ENCODE measurements at places on chromosomes 13 and 19.

- no peak for DNase-seq
Measured at GRCh38 chr13:108816375-108816774, 187.0 kb downstream of the MYO16 start.

DNA sequence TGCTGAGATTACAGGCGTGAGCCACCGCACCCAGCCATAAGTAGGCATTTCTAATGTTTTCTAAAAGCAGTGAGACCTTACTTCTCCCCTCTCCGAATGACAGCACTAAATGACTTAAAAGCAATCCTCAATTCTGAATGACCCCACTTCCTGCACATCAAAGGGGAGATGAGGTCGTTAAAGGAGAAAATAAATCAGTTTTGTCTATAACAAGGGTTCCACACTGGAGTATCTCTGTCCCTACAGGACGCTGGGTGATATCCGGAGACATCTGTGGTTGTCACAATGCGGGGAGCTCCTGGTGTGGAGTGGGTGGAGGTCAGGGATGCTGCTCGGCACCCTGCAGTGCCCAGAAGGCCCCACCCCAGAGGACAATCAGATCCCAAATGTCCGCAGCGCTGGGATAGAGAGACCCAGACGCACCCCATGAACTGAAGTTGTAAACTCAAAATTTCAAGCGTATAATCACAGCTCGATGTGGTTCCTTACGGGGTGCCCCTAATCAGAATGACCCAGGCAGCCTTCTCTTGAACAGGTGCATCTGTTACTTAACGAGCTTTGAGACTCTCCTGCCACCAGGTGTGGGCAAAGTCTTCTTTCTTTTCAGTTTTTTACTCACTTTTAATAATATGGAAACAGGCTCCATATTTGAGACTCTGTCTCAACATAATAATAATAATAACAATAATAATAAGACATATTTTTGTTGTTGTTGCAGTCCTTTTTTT, 2.9 kb downstream of the GNG7 start:
- peak; percentile 65 for DNase-seq

- DNase-seq: no peak
Measured at GRCh38 chr19:38059897-38060296, 152.9 kb downstream of the SIPA1L3 start.

GRCh38 chr13:112603641-112604225, 15.8 kb upstream of the TUBGCP3 start:
- no peak for DNase-seq

DNA sequence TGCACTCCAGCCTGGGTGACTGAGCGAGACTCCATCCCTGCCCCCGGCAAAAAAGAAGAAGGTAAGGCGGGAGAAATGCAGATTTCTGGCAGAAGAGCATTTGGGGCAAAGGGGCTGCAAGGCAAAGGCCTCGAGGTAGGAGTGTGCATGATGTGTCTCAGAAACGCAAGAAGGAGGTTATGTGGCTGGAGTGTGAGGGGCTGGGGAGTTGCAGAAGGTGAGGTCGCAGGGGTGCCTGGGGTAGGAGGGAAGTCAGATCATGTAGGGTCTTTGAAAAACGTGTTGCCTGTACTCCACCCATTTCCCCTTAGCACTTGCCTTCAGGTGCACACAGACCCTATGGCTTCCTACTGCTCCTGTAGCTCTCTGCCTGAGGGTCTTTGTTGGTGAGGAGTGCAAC, 29.9 kb downstream of the KCTD15 start:
- no peak for DNase-seq

- DNase-seq: peak; percentile 74
Measured at GRCh38 chr19:11377237-11377636, 2.8 kb downstream of the SWSAP1 start.

- DNase-seq: no peak
Measured at GRCh38 chr13:23822252-23822824, 66.9 kb downstream of the MIPEP start.

GRCh38 chr13:77760893-77761292, 63.4 kb downstream of the SLAIN1 start:
- no peak for DNase-seq

DNA sequence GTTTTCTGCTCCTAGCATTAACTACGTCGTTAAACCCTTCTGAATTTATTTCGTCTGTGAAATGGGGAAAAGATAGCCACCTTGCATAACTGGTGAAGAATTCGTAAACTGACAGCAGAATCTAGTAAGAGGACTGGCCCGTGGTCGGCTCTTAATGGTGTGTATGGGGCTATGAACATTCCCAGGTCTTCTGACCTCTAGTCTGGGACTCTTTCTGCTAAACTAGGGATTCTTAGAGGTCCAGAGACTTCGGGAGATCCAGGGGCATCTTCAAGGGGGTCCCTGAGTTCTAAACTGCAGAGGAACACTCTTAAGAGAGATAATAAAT, 231.1 kb upstream of the SERP2 start:
- DNase-seq: no peak

DNA sequence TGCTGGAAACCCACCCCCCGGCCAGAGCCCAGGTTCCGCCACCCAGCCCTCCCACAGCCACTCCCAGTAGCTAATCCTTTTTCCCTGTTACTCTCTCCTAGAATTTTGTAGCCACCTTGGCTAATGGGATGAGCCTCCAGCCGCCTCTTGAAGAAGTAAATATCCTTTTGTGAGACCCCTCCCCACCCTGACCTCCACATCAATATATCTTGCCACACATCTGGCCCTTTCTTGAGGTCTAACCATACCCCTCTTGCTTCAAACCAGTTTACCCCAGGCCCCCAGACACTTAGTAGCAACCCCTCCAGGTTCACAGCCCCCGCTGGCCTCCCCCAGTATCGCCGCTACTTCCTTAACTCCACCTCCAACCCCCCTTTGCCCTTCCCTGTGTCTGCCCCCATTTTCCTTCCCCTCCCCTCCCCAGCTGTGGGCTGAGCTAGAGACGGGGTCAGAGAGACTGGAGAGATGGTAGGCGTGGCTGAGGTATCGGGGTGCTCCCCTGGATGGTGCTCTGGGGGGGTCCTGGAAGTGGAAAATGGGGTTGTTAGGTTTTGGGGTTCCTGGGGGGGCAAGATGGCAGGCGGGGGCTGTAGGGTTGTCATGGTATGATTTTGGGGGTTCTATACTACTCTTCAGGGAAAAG, 2.8 kb downstream of the PRMT1 start:
- DNase-seq: no peak

DNA sequence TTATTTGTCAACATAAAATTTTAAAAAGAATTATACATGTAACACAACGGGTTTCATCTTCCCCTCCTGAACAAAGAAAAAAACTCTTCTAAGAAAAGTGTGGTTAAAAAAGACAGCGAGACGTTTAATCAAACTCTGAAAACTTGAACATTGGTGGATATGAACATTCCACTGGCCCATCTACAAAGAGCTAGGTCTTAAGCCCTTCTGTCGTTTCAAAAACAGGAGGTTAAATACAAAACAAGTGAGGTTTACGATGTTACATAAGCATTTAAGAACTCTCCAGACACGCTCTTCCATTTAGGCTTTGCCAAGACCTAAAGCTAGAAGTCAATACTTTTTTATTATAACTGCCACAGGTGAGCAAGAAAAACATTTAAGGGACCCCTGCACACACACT, 9.4 kb upstream of the DOCK9 start:
- no peak for DNase-seq

DNA sequence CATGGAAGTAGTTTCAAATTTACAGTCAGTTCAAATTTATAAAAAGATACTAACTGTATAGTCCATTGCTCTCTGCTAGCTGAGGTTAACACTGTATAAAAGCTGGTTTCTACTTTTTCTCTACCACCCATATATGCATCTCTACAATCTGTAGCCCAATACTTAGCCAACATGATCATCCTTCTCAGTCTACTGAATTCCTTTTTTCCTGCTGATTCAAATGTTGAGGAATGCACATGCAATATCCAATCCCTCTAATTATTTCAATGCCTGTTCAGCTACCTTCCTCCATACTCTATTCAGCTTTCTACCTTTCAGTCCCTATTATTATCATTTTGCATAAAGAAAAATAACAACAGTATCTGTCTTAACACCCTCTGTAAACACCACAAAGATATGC, 15.6 kb downstream of the KPNA3 start:
- no peak for DNase-seq

DNA sequence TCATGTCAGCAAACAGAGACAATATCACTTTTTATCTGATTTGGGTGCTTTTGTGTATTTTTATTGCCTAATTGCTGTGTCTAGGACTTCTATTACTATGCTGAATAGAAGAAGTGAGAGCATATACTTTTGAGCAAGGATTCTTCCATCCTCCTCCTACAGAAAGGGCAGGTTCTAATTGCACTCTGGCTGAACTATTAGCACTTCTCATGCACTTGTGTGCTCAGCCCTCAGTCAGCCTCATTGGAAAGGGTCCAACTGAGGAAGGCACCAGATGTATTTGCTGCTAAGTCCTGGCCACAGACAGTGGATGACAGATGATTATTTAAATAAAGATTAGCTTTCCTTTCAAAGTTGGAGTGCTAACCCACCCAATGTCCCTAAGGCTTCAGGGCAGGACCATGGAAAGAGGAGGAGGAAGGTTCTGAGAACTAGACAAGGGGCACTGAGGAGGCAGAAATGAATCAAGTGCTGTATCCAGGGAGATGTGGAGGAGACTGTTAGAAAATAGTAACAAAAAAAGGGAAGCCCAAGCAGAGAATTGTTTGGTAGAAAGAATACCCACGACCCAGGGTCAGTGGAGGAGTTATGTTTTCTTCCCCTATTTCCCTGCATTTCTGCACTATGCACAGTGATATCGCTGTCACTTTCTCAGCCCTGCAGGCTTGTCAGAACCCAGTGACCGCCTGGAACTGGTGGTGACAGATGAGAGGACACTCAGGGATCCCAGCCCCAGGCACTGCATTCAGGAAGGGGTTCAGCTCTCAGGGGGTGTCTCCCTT, 8.0 kb downstream of the LILRB4 start:
- no peak for DNase-seq

- no peak for DNase-seq
Measured at GRCh38 chr13:44236801-44237207, 136.8 kb upstream of the SERP2 start.
